ENCODE measurements at places on chromosomes 2 and 18.

- H3K4me3 ChIP-seq, result no peak overlapping the region
- H3K27ac ChIP-seq, result no peak overlapping the region
- DNase-seq, result no peak
These were observed 80.3 kb downstream of the EDAR start for GRCh38 chr2:108908713-108909070.

DNA sequence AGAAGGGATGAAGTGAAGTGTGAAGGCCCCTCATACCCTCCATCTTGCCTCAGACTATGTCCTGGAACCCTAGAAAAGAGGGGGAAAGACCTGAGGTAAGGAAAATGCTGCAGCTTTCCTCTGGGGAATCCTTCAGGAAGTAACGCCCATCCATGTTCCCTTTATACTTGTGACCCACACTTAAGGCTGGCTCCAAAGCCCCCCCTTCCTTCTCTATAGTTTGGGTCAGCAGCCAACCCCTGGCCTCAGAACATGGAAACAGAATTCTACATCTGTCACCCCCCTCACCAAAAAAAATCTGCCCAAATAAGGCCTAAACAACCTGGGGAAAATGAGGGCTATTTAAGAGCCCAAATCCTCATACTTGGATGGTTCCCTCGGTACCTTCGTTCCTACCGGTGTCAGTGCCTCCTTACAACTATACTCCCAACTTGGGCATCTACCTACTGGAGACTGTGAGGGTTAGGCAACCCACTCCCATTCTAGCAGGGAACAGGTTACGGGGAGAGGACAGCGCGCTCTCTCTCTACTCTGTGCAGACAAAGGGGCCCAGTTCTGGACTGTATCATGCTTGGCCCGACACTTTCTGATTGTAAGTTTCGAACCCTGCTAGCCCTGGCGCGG, 689 bp downstream of the OST4 start:
- no peak for DNase-seq
- peaks cover 28% of the 10 kb centered on the region for H3K4me1 ChIP-seq
- H3K36me3 ChIP-seq, result peaks cover 44% of the 10 kb centered on the region

- no peak overlapping the region for H3K27ac ChIP-seq
- H3K4me3 ChIP-seq, result no peak overlapping the region
- H3K27me3 ChIP-seq, result no peaks in the 10 kb centered on the region
These were observed 455.0 kb upstream of the ST6GAL2 start for GRCh38 chr2:107340955-107341354.

GRCh38 chr2:10912796-10913455, 1.2 kb downstream of the KCNF1 start:
- peaks cover 77% of the 10 kb centered on the region for H3K27me3 ChIP-seq
- H3K4me3 ChIP-seq, result no peak overlapping the region
- no peak overlapping the region for H3K27ac ChIP-seq
- no peak for DNase-seq
- no peaks in the 10 kb centered on the region for H3K36me3 ChIP-seq
- peaks cover 13% of the 10 kb centered on the region for H3K4me1 ChIP-seq

- DNase-seq, result peak; percentile 37
- H3K27ac ChIP-seq, result no peak overlapping the region
- no peaks in the 10 kb centered on the region for H3K27me3 ChIP-seq
- peaks cover 5% of the 10 kb centered on the region for H3K4me1 ChIP-seq
- H3K36me3 ChIP-seq, result peaks cover 3% of the 10 kb centered on the region
These were observed 2.4 kb downstream of the NFE2L2 start for GRCh38 chr2:177262092-177262491.

DNA sequence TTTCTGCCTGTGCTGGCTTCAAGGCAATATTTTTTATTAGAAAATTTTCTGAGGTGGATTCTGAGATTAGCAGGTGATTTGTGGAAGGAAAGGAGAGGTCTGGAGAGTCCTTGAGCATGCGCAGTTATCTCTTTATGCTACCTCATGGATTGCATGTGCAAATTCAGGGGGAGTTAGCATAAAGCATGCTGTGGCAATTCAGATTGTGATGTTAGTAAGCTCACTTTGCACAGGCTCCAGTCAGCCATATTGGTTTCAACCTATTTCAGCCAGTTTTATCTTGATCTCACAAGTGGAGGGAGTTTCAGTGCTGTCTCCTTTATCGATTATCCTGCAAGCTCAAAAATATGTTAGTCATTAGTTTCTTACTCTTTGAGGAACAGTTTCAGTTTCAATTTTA, 2012.3 kb upstream of the PIK3C3 start:
- H3K4me1 ChIP-seq, result no peaks in the 10 kb centered on the region
- DNase-seq, result peak; percentile 15
- no peak overlapping the region for H3K4me3 ChIP-seq

GRCh38 chr2:170886386-170886785, 42.7 kb upstream of the GORASP2 start:
- DNase-seq, result peak; percentile 33
- peaks cover 18% of the 10 kb centered on the region for H3K27me3 ChIP-seq
- H3K4me1 ChIP-seq, result peaks cover 2% of the 10 kb centered on the region
- H3K27ac ChIP-seq, result no peak overlapping the region
- no peaks in the 10 kb centered on the region for H3K36me3 ChIP-seq
- H3K4me3 ChIP-seq, result no peak overlapping the region

DNA sequence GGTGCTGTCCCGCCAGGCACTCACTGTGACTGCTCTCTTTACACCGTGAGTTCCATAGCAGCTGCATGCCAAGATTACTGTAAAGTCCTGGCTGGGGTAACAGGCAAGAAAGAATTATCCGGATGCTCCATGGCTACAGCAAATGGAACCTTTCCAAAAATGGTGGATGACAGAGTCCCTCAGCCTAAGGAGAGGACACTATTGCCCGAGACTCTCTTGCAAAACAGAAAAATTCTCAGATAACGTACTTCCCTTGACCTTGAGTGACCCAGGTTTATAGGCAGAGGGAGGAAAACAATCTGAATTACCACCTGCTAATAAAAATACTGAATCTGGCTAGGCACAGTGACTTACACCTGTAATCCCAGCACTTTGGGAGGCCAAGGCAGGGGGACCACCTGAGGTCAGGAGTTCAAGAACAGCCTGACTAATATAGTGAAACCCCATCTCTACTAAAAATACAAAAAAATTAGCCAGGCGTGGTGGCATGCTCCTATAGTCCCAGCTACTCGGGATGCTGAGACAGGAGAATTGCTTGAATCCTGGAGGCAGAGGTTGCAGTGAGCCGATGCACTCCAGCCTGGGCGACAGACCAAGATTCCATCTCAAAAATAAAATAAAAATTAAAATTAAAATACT, 4.5 kb downstream of the CYS1 start:
- peaks cover 4% of the 10 kb centered on the region for H3K27me3 ChIP-seq
- H3K27ac ChIP-seq, result no peak overlapping the region
- no peak for DNase-seq
- H3K4me3 ChIP-seq, result no peak overlapping the region

DNA sequence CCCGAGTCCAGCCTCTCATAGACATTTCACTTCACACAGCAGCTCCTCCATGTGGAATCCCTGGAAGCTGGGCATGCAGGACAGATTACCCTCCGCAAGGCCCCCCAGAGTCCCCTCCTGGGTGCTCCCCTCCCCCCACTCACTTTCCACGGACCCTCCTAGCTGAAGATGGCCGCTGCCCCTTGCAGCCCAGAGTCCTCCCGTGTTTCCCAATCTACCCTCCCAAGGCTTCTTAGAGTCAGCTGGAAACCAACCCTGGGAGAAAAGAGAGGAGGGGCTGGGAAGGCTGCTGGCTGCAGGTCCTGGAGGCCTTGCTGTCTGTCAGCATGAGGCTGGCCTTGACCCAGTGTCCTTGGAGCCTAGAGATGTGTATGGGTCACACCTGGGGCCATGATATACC, 49.0 kb upstream of the HAAO start:
- DNase-seq, result no peak
- no peaks in the 10 kb centered on the region for H3K27me3 ChIP-seq
- H3K27ac ChIP-seq, result no peak overlapping the region
- no peaks in the 10 kb centered on the region for H3K36me3 ChIP-seq

DNA sequence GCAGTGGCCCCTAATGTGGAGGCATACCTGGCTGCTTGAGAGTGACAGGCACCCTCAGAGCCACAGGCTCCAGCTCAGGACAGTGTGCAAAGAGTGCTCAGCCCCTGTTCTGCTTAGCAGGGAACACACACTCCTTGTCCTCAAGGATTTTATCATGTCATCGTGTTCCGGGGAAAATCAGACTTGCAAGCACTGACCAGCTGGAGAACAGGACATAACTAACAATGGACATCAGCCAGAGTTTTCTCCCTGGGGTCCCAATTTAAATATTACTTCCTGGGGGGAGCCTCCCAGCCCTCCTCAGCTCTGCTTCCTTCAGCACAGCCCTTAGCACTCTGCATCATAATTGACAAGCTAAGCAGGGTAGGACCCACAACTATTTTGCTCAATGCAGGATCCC, 175.4 kb upstream of the ACAA2 start:
- DNase-seq, result no peak
- no peaks in the 10 kb centered on the region for H3K36me3 ChIP-seq
- H3K27ac ChIP-seq, result no peak overlapping the region
- H3K4me3 ChIP-seq, result no peak overlapping the region
- H3K4me1 ChIP-seq, result no peaks in the 10 kb centered on the region
- H3K27me3 ChIP-seq, result peaks cover 17% of the 10 kb centered on the region

DNA sequence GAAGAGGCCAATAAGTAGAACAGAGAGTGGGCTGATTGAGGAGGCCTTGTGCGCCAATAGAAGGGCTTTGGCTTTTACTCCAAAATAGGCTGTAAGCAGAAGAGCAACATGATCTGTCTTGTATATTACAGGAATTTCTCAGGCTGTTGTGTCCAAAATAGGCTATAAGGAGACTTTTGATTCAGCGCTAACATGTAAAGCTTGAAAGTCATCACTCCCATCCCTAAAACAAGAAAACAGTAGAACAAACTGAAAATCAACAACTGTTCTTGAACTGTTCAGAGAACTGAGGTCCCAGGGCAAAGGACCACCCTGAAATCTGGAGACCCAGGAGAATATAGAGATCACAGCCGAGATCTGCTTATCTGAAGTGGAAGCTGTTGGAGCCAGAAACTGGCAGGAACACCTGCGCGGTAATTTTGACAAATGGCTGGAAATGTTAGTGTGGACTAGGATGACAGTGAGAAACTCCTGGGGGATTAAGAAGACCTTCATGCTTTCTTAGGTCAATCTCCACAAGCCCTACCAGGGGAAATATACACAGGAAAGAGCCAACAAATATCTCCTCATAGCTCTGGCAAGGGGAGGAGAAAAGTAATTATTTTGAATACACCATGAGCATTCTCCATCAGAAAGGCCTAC, 258.6 kb downstream of the RBM43 start:
- no peaks in the 10 kb centered on the region for H3K27me3 ChIP-seq
- H3K27ac ChIP-seq, result no peak overlapping the region
- H3K36me3 ChIP-seq, result no peaks in the 10 kb centered on the region
- H3K4me3 ChIP-seq, result no peak overlapping the region

GRCh38 chr2:15638720-15639119, 47.1 kb downstream of the DDX1 start:
- H3K36me3 ChIP-seq, result peaks cover 32% of the 10 kb centered on the region
- H3K4me3 ChIP-seq, result no peak overlapping the region
- H3K27ac ChIP-seq, result no peak overlapping the region
- H3K27me3 ChIP-seq, result no peaks in the 10 kb centered on the region
- DNase-seq, result peak; percentile 47

DNA sequence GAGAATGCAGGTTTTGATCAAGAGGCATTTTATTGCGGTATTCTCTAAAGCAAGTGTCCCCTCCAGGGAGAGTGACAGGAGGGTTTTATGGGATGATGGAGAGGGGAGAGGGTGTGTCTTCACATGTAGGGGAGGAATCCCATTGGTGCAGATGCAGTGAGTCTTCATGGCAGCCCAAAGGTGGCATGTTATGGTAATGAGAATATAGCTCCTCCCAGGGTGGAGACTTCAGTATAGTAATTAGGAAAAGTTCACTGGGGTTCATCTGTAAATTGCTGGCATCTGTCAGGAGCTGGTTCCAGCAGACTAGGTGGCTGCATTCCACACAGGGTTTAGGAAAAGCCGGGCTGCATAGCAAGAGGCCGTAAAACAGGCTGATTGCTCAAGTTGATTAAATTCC, 230.7 kb upstream of the CCDC68 start:
- H3K27me3 ChIP-seq, result peaks cover 8% of the 10 kb centered on the region
- H3K4me3 ChIP-seq, result no peak overlapping the region
- DNase-seq, result no peak

DNA sequence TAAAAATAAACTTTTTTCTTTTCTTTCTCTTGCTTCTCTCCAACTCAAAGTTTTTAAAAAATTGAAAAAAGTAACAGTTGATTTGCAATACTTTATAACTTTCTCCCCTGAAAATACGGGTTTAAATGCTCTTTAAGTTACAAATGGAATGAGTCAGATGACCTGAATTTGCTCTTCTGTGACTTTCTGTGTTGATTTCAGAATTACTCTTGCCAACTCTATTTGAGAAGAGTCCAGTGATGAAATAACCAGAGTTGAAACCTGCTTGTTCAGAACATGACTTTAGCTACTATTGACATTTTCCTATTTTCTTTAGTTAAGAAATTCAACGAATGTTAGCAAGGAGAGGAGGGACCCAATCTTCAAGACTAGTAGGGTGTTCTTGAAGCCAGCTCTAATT, 146.1 kb upstream of the ZSWIM2 start:
- no peak overlapping the region for H3K4me3 ChIP-seq
- peak; percentile 44 for DNase-seq
- H3K27me3 ChIP-seq, result no peaks in the 10 kb centered on the region

- no peak for DNase-seq
- H3K27ac ChIP-seq, result no peak within 1 kb of the TSS
- H3K27me3 ChIP-seq, result no peaks in the 10 kb centered on the region
- H3K4me3 ChIP-seq, result no peak within 1 kb of the TSS
These were observed at the start of gene CD28 for GRCh38 chr2:203706403-203706802. CD28 (plus strand) TSS chr2:203706639; CDS start chr2:203706697, 58 bp downstream.

- no peaks in the 10 kb centered on the region for H3K4me1 ChIP-seq
- DNase-seq, result no peak
- H3K27ac ChIP-seq, result no peak overlapping the region
- H3K27me3 ChIP-seq, result peaks cover 14% of the 10 kb centered on the region
- H3K36me3 ChIP-seq, result no peaks in the 10 kb centered on the region
These were observed 60.6 kb downstream of the DIPK1C start for GRCh38 chr18:74396171-74397169.

DNA sequence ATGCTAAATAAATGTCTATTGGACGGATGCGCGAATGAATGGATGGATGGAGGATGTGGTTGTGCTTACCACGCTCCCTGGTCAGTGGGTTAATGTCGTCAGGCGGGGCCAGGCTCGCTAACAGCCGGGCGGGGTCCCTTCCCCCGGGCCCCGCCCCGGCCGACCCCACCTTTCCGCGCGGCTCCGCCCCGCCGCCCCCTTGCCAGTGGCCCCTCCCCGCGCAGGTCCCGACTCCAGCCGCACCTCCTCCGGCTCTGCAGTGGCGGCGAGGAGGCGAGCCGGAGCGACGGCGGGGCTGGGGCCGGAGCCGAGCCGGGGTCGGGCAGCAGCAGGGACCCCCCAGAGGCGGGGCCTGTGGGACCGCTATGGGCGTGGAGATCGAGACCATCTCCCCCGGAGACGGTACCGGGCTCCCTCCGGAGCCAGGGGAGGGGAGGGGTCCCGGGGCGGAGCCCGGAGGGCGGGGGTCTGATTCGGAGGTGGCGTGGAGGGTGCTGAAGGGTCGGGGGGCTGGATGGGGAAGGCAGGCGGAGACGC, at the start of gene FKBP1B:
TSS of gene FKBP1B (plus strand) at position 257 of the 537 bp plus-strand sequence. CDS start at position 366, 109 bp downstream.
- H3K4me1 ChIP-seq, result peaks cover 6% of the 10 kb centered on the region
- H3K27ac ChIP-seq, result no peak within 1 kb of the TSS
- peak within 1 kb of the TSS; percentile 65 for H3K4me3 ChIP-seq
- no peaks in the 10 kb centered on the region for H3K27me3 ChIP-seq
- H3K36me3 ChIP-seq, result no peaks in the 10 kb centered on the region
